ENCODE measurements at places on chromosomes 1 and 21.
A peak's percentile ranks its signal among the peaks of the same experiment; 100 is the strongest.

GRCh38 chr1:178628637-178629251 is 96.3 kb upstream of the RALGPS2 start:
- DNase-seq, result no peak

- no peak for DNase-seq
These were observed 7.0 kb upstream of the KCNJ15 start for GRCh38 chr21:38249696-38250278.

DNA sequence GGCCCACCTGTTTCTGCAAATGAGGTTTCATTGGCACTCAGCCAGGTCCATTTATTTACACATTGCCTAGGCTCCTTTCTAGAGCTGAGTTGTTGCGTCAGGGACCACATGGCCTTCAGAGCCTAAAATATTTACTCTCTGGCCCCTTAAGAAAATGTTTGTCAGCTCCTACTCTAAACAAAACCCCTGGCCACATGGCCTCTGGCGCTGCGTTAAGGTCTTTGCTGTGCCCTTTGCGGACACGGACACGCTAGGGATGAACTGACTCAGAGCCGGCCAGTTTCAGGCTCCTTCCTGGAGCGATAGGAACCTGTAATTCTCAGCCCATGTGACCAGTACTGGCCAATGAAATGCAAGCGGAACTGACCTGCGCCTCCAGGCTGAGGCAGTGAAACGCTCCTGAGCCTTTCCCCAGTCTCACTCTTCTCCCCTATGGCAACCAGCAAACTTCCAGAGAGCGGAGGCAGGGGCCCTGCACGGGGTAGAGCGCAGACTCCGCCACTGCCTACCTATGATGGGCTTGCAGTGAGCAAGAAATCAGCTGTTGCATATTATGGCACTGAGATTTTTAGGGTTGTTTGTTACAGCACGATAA is 160.3 kb downstream of the ETS2 start:
- DNase-seq, result no peak

GRCh38 chr1:225437710-225438437 is 10.0 kb upstream of the LBR start:
- no peak for DNase-seq

DNA sequence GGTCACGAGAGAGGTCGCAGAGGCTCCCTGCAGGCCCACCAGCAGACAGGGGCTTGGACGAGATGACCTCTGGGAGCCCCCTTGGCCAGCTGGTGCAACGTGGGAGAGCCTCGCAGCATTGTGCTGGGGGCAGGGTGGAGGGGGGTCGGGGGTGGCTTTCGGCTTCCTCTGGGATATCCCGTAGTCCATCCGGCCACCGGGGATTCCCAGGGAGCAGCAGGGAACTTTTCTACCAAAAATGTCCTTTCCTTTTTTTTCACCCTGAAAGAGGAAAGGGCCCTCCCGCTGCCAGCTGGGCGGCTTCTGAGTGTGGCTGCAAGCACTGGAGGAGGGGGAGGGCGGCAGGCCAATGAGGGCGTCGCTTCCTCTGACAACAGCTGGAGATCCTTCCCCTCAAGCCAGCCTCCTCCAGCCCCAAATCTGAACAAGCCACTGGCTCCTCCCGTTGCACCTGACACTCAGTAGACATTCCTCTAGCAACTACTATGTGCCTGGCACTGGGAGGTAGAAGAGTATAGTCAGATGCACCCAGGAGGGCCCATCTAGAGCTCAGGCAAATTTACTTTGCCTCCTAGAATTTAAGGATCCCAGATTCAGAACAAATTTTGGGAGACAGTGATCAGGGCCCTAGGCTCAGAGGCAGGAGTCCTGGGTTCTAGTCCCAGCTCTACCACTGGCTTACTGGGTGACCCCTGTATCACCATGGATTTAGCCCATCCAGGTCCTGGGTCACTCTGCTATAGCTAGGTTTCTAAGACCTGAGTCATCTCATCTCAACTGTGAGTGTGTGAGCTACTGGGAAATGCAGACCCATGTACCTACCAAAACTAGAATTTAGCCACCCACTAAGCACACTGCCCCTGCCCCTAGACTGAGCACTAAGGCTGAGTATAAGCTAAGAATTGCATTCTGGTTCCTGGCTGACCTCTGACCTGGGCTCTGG is 2.7 kb downstream of the MOB3C start:
- DNase-seq, result peak; percentile 89

DNA sequence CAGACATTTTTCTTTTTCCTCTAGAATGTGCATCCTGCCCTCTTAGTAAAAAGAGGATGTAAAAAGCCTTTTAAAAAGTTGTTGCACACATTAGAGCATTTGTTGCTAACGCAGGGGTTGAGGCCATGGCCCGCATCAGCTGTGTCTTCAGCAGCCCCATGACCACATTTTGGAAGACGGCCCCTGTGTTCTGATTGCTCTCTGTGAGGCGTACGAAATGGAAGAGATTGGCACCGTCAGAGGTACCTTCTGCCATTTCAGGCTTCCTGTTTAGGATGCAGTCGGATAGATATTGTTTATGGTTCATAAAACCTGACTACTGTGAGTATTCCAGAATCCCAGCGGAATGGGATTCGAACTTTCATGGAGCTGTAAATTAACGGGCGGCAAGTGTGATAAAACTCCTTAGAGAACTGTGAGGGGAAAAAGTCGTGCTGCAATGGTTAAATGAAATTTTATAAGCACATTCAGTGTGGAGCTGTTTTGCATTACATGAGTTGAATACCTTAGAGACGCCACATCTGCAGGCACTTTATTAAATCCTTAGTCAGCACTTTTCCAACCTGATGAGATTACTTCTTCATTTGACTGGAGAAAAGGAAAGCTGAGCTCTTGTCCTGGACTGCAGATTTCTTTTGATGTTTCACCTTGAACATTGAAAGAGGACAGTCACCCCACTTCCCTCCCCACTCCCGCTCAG is 273.9 kb downstream of the TM2D1 start:
- DNase-seq, result peak; percentile 83

GRCh38 chr1:69707103-69707502 is 139.4 kb downstream of the LRRC7 start:
- no peak for DNase-seq

DNA sequence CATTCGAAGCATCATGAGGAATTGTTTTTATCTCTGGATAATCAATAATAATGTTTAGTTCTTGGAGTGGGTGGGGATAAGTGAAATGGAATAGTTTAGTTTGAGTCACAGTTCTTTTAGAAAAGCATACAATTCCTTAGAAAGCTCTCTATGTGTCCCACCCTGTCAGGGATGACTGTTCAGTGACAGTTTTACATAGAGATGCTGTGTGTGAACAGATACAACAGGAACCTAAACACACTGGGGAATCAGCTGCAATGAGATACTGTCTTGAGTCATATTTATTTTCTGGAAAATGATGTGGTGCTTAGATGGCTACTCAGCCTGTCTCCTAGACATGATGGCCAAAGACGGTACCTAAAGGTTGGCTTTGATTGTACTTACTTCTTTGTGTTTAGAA is 25.7 kb upstream of the CCDC190 start:
- DNase-seq, result no peak

DNA sequence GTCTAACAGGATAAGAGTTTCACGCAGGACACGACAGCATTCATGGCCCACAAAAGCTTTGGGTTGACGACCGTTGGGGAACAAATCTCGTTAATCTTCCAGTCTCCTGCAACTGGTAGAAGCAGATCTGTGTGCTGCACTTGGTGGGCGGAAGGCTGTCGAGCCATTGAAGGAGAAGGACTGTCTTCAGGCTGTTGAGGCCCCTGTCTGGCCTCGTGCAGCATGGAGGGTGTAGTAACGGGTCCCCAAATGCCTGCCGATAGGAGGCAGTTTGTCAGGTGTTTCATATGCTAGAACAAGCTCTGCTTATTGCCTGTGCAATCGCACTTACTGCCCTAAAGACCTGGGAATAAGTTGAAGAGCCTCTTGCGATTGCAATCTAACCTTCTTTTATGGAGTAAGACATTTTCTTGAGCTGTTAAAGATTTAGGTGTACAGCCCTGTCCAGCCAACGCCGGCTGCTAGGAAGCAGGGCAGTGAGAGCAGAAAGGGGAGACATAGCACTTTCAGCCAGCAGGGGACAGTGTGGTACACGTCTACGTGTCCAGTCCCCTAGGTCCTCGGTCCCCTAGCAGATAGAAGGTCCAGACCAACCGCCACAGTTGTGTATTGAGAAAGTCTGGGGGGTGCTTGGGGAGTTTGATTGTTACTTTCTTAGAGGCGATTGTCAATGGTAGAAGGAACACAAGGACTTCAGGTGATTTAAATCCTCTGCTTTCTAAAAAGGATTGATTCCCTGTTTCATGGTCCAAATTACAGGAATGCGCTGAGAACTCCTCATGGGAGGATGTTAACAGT is 102.3 kb upstream of the TMPRSS2 start:
- DNase-seq, result peak; percentile 48

DNA sequence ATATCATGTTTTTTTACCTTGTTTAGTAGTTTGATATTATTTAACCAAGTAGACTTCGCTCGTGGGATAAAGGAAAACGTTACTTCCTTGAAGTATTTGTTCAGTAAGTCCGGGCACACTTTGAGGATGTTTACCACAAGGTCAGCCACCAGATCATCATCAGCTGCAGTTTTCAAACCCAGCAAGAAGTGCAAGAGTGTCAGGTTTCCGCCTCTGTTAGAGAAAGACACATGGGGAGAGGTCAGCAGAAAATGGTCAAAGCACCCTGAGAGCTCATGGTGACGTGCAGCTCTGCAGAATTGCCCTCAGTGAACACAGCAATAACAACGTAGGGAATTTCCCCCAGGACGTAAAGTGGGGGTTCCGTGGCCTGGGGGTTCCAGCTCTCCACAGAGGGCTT is 24.4 kb downstream of the URB1 start:
- DNase-seq, result no peak

- DNase-seq, result no peak
These were observed 6.0 kb downstream of the LSS start for GRCh38 chr21:46222436-46223116.

DNA sequence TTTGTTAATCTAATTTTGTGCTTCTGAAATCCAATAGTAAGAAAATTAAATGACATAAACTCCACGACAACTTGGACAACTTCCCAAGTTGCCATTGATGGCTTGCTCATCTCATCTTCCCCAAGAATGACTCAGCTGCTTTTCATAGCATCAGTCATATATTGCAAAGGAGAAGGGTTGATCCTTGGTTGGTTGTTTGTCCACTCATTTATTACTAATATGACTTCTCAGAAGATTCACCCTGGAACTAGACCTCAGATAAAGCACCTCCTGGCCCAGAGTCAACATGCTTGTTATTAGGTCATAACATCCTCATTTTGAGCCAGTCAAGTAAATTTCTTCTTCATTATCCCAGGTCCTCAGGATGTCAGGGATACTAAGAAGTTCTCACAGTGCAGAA is 2.3 kb upstream of the LCE3D start:
- no peak for DNase-seq

DNA sequence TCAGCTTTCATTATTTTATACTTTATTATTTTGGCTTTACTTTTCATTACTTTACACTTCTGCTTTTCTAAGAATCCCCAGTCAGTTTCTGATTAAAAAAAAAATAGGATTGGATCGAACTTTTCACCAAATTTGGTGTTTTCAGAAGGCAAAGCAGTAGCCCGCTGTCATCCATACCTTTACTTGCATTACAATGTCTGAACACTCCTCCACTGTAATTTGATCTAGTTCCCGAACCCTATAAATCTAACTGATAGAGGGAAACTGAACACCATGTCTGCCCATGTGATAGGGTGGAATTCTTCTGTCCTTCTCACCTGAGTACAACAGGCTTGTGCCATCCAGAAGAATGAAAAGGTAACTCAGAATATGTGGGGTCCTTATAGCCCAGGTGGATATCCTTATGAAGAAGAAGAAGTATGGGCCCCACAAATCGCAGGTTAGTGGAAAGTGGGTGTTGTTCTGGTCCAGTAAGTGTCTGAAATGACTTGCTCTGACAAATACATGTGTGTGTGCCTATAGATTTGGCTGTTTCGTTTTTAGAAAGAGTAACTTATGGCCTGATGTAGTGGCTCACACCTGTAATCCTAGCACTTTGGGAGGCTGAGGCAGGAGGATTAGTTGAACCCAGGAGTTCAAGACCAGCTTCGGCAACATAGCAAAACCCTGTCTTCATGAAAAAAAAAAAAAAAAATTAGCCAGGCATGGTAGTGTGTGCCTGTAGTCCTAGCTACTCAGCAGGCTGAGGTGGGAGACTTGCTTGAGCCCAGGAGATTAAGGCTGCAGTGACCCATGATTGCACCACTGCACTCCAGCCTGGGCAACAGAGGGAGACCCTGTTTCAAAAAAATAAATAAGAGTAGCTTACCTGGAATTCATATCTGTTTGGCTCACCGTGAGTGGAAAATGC is 26.6 kb upstream of the CDC14A start:
- no peak for DNase-seq

- DNase-seq, result no peak
These were observed 65.5 kb downstream of the UBE2T start for GRCh38 chr1:202276081-202276715.

DNA sequence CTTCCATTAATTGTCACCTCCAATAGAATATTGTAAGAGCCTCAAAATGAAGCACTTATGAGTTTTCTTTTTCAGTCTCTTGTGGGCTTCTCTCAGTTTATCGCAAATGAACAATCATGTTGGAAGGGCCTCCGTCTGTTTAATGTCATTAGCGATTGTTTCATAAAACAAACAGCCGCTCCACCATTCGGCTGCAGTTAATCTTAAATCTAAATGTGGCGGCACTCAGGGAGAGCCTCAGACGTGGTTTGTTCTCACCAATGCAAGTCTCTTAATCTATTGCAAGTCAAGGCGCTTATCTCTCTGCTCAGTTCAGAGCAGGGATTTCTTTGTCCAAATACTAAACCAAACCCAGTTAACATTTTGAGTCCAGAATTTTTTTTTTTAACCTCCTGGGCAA is 34.9 kb upstream of the ESRRG start:
- DNase-seq, result no peak

DNA sequence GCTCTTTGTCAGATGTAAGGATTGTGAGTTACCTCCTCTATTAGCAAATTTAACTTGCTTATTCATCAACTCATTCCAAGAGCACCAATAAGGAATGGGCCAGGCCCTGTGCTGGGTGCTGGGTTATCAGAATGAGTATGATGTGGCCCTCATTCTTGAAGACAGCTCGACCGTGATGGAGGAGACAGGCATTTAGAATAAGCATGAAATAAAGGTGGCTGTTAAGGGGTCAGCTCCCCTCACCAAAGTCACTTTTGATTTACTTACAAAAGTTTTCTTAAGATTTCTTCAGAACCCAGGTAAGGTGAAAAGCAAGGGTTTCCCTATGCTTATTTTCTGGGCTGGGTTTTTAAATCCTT is 15.3 kb upstream of the PADI1 start:
- no peak for DNase-seq

GRCh38 chr1:151828921-151829320 is 2.7 kb downstream of the RORC start:
- no peak for DNase-seq

GRCh38 chr1:93801471-93801870 is 77.5 kb downstream of the DNTTIP2 start:
- no peak for DNase-seq

All from muscle of arm (tissue), 14 donors.